Sciatic nerve (tissue), 2 donors: ENCODE measurements at places on chromosomes 7 and 10.

GRCh38 chr7:28998105-28998504, 40.0 kb upstream of the TRIL start:
- DNase-seq: no peak

DNA sequence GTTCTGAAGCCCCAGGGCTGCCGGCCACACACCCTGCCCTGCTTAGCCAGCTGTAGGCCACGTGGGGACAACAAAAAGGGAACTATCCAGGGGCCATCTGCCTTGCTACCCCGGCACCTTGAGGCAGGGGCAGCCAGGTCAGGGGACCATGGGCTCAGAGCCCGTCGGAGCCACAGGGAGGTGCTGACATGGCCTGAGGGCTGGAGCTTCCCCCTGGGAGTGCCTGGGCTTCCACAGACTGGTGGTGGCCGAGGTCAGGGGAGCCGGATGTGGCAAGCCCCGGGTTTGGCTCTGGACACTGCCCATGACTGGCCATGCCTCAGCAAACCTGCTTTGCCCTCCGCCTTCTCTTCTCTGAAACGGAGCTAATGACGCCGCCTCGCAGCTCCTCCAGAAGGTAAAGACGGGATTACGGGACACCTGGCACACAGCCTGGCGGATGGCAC, 178.5 kb downstream of the EBF3 start:
- DNase-seq: no peak

GRCh38 chr10:77179015-77179695, 458.5 kb downstream of the KCNMA1 start:
- no peak for DNase-seq

DNA sequence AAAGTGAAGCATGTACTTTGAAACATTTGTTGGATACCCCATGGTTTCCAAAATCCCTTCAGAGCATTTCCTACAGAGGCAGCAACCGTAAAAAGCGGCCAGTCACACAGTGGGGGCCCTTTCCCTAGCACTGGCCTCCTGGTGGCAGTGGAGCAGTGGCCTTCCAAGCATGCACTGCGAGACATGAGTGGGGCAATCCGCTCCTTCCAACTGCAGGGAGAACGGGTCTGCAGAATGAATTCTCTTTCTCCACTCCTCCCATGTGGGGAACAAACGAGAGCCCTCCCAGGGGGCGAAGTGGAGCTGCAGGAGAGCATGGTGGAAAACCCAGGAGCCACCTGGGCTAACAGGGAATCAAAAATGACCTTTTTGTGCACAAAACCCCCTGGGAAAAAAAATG, 542.9 kb upstream of the GALNT17 start:
- DNase-seq: no peak

- no peak for DNase-seq
Observed at GRCh38 chr7:38748056-38748610, 117.0 kb upstream of the AMPH start.
